ELR (cell line): ENCODE measurements at places on chromosomes 2 and 18.

DNA sequence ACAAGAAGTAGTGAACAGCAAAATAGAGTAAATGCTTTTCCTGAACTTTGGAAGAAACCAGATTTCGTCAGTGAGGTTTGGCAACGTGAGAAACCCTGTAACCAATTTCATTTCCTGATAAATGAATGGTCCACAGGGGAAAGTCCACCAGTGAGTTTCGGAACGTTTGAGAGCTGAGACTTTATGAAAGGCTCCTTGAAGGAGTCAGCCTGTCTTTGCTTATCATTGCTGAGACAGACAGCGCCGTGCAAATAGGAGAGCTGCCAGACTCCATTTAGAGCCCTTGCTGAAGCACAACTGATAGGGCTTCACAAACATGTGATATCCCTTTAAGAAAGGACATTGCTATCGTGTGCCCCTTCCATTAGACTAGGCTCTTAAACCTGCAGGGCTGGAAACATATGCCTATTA is 121.8 kb upstream of the SMAD7 start:
- DNase-seq, result no peak

GRCh38 chr2:207450186-207450585 is 79.6 kb upstream of the CREB1 start:
- DNase-seq, result no peak

- no peak for DNase-seq
Observed at GRCh38 chr2:206955253-206955652, 15.9 kb downstream of the CPO start.

DNA sequence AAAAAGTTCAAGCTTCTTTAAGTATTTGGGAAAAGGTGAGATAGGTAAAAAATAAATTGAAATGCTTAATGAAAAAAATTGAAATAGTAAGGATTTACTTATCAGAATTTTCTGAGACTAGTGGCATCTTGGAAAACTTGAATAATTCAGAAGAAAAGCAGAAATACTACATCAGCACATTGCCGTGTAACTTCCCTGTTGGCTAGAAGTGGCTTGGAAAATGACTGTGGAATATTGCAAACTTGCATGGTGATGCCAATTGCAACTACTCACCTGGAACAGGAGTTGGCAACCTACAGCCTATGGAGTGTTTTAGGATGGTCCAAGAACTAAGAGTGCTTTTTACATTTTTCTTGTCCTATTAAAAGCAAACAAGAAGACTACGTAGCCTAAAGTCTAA is 603.5 kb upstream of the VRK2 start:
- no peak for DNase-seq

DNA sequence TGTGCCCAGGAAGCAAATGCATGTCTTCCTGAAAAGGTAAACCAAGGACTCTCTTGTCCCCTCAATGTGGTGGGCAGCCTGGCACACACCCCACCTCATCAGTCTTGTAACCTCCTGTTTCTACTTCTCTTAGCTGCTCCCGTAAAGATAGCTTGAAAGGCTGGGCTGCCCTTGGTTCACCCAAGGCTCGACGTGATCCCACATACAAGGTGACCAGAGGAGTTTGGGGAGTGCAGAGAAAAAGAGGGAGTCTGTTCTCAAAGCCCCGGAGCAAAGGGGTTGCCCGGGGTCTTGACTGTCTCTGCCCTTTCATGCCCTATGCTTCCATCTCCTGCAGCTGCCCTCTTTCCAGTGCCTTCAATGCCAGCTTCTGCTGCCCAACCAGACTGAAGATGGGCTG is 18.3 kb upstream of the FOSL2 start:
- DNase-seq, result no peak

DNA sequence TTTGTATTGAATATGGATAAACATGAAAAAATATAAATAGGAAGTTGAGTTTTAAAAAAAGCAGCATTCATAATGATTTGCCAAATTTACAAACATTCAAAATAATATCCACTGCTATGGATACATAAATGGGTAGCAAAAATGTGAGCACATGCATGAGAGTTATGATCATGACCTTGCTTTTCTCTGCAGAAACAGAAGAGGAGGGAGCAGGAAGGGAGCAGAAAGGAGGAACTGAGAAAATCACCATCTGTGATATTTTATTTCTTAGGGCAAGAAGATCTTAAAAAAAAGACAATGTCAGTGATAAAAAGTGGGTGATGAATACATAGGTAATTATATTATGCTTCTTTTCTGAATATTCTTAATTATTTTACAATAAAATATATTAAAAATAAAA is 17.7 kb upstream of the CCDC93 start:
- DNase-seq, result no peak

DNA sequence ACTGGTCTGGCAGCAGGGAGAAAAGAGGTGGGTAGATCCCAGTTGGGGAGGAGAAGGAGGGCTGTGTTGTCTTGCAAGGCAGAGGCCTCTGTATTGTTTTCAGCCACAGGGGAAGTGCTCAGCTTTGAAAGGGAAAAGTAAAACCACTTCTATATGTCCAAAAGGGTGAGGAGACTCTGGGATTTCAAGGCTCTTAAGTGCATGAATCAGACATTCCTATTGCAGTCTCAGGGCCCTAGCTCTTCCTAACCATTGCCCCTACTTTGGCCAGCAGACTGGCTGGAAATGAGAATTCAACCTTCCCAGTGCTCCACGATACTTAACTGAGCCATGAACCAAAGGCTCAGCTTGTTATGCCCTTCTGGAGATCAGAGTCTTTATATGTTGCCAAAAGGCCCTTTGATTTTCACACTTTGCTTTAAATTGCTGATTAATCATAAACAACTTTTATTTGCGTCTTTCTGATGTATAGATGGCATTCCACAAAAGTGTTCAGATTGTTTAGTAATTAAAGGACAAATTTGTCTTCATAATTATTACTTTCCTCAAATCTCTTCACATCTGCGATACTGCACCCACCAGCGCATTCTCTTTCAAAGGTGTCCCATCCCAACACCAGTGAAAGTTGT is 313.8 kb upstream of the MMADHC start:
- no peak for DNase-seq

DNA sequence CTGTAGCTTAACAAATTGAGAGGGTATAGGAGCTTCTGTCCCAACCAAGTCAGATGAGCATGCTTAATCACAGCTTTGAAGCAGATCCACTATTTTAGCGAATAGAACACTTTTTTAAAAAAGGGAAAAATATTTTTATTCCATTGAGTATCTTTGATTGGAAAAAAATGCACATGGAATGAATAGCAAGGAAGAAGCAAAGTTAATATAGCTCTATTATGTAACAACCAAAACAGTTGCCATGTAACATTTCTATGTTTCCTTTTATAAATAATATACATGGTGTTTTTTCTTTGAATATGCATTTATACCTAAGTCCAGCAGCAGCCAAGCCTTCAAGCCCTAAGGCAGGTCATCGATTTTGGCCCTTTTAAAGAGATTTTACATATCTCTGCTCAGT is 21.4 kb upstream of the SPTBN1 start:
- no peak for DNase-seq

DNA sequence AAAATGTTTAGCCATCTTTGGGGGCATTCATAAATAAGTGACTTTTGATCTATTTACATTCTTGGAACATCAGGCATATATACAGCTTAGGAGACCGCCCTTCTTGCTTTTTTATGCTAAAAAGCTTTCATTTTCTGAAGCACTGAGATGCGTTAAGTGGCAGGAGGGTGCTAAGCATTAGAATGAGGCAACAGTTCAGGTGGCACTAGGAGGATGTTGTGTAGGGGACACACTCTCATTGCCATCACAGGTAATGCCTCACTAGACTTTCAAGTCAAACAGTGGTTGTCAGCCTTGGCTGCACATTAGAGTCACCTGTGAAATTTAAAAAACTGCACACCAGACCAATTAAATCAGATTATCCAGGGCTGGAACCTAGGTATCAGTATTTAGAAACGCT is 39.1 kb downstream of the EHBP1 start:
- DNase-seq, result no peak

DNA sequence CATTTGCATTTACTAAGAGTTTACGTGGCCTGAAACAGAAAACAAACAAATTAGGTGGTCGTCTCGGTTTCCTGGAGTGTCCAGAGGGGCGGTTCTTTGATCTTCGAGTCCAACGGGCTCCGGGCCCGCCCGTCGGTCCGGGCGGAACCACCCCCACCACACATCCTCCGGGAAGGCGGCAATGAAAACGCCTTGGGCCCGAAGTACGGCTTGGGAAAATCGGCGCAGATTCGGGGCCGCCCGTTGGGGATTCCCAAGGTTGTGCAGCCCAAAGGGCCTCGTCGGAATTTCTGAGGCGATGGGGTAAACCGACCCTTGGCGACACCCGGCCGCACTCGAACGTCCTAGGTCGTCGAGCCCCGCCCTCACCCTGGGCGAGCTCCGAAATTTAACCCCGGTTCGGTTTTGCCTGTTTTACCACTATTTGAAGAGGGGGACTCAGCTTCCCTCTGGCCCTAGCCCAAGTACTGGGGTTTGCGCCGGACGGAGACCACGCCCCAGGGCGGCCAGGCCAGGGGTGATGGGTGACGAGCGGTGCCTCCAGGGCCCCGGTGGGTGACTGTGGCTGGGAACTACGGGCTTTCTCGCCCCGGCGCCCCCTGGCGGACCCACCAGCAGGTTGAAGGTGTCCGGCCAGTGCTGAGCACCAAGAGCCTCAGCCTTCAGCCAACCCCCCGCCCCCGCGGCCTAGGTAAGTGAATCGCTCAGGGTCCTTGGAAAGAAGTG is 1.9 kb upstream of the CFAP53 start:
- DNase-seq, result peak; percentile 56

DNA sequence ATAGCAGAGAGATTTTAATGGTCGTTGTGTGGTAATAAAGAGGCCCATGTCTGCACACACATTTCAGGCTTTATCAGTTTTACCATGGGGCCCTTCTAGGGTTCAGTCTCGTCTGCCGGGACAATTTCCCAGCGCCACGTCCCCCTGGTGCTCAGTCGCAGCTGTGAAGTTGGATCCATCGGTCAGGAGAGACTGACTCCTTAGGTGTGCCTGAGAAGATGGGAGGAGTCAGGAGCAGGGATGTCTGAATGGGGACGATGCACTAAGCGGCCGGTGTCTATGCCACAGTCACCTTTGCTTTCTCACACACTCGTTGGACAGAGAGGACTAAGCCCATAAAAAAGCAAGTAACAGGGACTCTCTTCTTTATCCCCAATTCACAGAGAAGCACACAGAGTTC is 71.4 kb downstream of the TWIST2 start:
- DNase-seq, result no peak

- peak; percentile 58 for DNase-seq
Observed at GRCh38 chr2:127943186-127943585, 57.4 kb upstream of the AMMECR1L start.

GRCh38 chr18:70113511-70113910 is 92.0 kb downstream of the RTTN start:
- DNase-seq, result no peak

- no peak for DNase-seq
Observed at GRCh38 chr2:227127201-227127600, 36.8 kb downstream of the COL4A4 start.

DNA sequence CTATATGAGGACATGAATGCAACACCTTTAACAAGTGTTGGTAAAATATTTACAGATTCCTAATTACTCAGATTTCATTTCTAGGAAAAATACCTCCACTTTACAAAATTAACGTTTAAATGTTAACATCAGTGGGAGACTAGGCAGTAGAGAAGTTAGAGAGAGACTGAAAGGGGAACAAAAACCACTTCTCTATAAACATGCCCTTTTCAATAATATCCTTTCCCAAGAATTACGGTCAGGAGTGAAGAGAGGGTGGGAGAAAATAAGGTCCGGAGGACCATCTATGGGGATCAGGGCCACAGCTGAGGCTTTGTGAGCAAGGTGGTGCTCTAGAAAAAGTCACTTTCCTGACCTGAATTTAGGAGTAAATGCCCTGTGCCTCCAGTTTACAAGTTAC is 65.3 kb upstream of the WIPF1 start:
- DNase-seq, result no peak

- DNase-seq, result peak; percentile 79
Observed at GRCh38 chr2:149049142-149049541, 10.6 kb downstream of the LYPD6B start.

GRCh38 chr2:90069290-90069894 is 1377.9 kb downstream of the RPIA start:
- DNase-seq, result peak; percentile 9

- no peak for DNase-seq
Observed at GRCh38 chr2:232028071-232028470, 66.6 kb downstream of the DIS3L2 start.

- no peak for DNase-seq
Observed at GRCh38 chr2:31238126-31238905, 4.4 kb downstream of the EHD3 start.

GRCh38 chr2:47321006-47321405 is 82.0 kb upstream of the MSH2 start:
- DNase-seq, result no peak

DNA sequence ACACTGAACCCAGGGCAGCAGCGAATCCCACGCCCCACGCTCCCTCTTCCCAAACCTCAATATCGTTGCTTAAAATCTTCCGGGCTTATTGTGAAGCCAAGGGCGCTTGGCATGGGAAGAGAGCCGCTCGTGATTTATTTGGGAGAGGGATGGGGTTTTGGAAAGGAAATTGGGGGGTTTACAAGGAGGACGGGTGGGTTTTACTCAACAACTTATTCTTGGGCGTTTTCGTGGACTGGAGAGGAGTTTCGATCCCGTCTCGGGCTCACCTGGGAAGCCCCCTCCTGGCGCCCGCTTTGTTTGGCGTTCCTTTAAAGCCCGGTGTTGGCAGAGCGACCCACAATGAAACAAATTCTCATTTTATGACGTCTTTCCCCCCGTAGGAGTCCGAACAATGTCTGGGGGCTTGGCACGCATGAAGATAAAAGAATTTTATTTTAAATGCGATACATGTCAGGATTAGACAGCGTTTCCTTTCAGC is 135.3 kb downstream of the INSIG2 start:
- no peak for DNase-seq

GRCh38 chr2:70977605-70978205 is 725 bp upstream of the ANKRD53 start:
- DNase-seq, result peak; percentile 88

- no peak for DNase-seq
Observed at GRCh38 chr2:191204433-191204832, 40.8 kb upstream of the MYO1B start.

DNA sequence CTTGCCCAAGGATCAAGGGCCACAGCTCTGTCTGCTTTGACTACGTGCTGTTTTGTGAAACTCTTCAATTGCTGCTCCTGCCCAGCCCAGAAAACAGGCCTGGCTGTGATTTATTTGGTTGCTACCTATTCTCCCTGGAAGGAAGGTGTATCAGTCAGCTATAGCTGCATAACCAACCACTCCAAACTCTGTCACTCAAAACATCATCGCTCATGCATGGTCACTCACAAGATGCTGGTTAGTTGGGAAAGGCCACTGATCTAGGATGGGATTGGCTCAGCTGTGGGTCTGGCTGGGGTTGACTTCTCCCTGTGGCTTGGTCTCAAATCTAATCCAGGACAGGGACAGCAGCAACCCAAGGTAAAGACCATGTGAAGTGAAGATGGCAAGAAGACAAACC is 14.6 kb downstream of the TEX51 start:
- no peak for DNase-seq

GRCh38 chr2:238968616-238969384 is 120.9 kb downstream of the TWIST2 start:
- DNase-seq, result no peak

DNA sequence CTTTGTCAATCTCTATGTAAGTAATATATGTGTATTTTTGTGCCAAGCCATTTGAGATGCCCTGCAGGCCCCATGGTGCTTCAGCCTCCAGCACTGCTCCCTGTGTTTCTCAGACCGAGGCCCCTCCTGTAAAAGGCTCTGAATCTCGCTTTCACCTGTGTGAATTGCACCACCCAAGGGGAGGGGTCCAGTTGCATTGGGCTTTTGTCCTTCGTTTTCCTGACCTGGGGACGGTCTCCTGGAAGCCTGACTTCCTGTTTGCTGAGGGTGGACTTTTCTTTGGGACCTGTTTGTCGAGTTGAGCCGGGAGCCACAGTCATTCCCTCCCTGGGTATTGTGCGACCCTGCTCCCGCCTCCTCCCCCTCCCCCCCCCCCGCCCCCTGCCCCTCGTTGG is 48.9 kb downstream of the AGAP1 start:
- DNase-seq, result no peak
